ENCODE measurements at places on chromosomes 1 and 21. TPM values are rescaled to one million over a fixed set of nuclear protein-coding genes. Genes with fewer than 3 reads are reported as not detected.

OR2M2 gene
- total RNA-seq: not detected

- DNase-seq: peak; percentile 76
These were observed 90.8 kb downstream of the ZP4 start for GRCh38 chr1:237799762-237800474.

DNA sequence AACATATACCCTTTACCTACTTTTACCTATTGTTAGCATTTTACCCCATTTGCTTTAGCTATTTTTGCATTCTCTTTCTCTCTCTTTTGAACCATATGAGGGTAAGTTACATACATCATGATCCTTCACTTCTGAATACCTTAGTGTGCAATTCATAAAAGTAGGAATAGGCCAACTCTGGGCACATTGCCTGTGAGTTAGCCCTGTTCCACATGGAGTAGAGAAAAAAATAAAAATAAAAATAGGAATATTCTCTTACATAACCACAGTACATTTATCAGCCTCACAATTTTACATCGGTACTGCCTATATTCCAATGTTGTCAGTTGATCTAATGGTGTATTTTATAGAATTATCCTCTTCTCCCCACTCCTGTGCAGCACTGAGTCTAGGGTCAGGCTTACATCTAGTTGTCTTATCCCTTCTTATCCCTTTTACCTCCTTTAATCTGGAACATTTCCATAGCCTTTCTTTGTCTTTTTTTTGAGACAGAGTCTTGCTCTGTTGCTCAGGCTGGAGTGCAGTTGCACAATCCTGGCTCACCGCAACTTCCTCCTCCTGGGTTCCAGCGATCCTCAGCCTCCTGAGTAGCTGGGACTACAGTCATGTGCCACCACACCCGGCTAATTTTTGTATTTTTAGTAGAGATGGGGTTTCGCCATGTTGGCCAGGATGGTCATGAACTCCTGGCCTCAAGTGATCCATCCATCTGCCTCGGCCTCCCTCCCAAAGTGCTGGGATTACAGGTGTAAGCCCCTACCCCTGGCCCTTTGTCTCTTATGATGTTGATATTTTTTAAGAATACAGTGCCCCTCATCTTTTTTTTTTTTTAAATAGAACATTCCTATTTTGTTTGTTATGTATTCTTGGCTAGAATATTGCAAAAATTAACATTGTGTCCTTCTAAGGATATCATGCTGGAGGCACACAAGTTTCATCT, 11.1 kb upstream of the SLC30A1 start:
- DNase-seq: no peak

DNA sequence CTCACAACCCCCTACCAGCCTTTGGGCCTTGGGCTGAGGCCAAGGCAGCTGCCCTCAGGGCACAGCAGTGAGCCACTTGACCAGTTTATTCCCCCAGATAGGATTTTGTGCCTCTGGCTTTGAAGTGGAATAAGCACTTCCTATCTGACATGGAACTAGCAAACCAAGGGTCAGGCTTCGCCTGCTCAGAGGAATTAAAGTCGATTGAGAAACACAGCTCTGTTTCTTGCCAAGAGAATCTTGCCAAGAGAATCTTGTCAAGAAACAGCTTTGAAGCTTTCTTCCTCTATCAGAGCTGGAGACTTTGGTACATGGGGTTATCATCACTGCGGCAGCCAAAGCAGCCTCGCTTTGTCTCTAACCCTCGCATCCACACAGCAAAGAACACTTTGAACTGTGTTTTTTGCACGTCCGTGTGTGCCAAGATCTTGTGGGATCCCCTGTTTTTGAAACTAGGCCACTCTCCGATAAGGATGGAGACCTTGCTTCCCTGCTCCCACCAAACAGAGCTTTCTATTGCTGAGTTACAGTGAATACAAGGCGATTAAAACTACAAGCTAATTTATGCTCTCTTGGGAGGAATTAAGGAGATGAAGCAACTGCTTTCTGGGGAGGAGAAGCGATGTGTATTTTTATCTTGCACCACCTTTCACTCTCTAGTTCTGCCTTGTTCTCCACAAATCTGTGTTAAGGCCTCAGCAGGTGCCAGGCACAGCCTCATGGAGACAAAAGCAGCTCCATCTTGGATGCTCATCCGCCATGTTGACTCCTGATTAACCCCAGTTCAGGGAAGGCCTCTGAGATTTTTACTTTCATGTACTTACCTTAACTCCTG, 67.3 kb downstream of the RHOU start:
- DNase-seq: no peak

- DNase-seq: no peak
These were observed 53.1 kb downstream of the NMNAT2 start for GRCh38 chr1:183365093-183365492.

DNA sequence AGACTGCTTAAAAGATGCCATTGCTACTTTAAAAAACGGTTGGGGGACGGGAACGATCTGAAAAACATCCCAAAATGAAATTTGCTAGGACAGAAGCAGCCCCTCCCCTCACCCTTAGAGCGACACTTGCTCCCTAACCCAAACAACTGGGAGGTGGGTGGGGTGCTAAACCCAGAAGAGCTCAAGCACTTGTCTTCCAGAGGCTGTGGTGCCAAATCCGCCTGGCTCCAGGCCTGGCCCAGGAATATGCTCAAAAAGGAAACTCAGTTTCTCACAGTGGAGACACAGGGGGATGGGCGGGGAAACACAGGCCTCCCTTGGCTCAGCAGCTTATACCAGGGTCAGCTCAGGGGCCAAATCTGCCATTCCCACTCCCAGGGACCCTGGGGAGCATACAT, 644 bp upstream of the PBXIP1 start:
- no peak for DNase-seq

DNA sequence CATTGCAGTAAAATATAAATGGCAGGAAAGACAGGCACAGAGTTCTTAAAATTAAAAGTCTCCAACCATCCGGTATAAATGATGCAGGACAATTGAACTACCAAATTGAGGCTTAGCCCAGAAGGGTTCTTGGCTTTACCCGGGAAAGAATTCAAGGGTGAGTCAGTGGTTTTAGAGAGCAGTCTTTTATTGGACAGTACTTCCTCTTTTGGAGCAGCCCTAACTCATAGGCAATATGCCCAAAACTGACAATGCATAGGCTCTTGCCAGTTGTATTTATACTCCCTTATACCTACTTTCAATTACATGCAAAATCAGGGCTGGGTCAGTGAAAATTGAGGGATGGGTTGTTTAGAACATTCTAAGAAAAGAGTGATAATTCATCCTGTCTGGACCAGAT, 1628.9 kb upstream of the PRMT6 start:
- DNase-seq: no peak

FBLIM1 gene
- total RNA-seq: 0.24 TPM

GRCh38 chr1:197614916-197615692, 160.2 kb downstream of the DENND1B start:
- no peak for DNase-seq

IGSF3 gene
- total RNA-seq: 14.4 TPM

FYB2 gene
- total RNA-seq: not detected

GRCh38 chr1:28147264-28148094, 29.0 kb downstream of the PTAFR start:
- peak; percentile 32 for DNase-seq

KIRREL1 gene
- 0.22 TPM for total RNA-seq

DNA sequence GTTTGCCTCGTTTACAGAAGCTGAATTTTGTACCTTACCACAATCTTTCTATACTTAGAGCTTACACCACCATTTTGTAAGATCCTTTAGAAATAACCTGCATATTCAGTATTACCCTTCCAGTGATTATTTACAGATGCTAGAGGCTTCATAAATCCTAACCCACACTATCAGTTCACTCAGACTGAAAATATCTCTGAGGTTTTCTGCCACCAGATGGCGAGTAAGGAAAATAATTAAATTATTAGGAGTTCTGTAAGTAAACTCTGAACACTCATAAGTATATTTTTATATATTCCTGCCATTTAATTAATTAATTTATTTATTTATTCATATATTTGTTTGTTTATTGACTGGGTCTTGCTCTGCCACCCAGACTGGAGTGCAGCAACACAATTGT, 1635.2 kb downstream of the PLA2G4A start:
- no peak for DNase-seq

- DNase-seq: no peak
These were observed 613.0 kb downstream of the NPHP4 start for GRCh38 chr1:5379176-5379759.

DNA sequence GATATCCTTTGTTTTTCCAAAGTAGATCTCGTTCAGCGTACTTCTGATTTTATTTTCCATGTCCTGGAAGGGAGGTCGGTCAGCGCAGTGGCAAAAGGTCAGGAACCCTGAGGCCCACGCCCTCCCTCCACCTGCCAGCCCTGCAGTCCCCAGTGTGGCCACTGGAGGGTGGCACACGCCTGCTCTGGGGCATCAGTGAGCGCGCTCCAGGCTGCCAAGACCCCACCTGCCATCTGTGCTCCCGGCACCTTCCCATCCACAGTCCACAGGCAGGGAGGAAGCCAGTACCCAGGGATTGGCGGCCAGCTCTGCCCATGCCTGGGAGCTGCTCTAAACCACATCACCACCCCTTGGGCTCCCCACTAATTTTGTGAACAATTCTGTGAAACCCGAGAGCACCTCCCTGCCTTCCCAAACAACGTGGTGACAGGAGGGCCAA, 32.3 kb downstream of the SLC66A1 start:
- DNase-seq: peak; percentile 72

- DNase-seq: no peak
These were observed 15.0 kb upstream of the TEKT2 start for GRCh38 chr1:36068866-36069265.

SAMD11 gene
- 0.38 TPM for total RNA-seq

- DNase-seq: no peak
These were observed 7.2 kb downstream of the ZDHHC18 start for GRCh38 chr1:26833432-26834405.

DNA sequence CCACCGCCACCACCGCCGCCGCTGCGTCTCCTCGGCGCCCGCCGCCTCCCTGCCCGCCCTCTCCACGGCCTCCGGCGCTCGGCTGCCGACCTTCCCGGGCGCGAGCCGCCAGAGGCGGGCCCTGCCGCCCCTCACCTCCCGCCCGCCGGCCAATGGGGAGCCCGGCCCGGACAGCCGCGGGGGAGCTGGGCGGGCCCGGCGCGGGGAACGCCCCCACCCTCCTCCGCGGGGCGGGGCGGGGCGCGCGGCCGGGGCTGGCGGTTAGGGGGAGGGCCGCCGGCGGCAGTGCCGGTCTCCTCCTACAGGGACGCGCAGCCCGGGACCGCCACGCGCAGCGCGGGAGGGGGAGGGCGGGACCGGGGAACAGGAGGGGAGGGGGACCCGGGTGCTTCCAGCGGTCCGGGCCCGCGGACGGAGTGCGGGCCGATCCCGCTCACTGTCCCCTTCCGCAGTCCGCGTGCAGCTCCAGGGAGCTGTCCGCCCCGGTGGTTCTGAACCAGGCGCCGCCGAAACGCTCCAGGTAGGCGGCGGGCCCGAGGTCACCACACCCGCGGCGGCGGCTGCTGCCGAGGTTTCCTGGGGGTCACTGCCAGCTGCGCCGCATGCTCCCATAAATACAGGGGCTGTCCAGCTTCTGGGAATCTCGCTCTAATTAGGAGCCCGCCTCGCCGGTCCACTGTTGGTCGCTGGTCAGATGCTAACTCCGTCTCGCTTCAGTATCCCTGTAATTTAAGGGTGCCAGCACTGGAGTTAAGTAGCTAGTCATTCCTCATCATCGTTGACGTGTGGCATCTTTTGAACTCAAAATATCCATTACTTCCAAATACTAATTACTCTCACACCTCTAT, at the start of gene PGBD5:
TSS of gene PGBD5 (minus strand) at position 87 of the 848 bp plus-strand sequence. CDS start 404 bp downstream, outside the sequence.
- DNase-seq: peak; percentile 99

FOXD2 gene
- total RNA-seq: 0.86 TPM

TPR gene
- 157 TPM for total RNA-seq

AUNIP gene
- total RNA-seq: 30.9 TPM

GRCh38 chr1:65704318-65704717, 88.4 kb upstream of the PDE4B start:
- DNase-seq: no peak

DNA sequence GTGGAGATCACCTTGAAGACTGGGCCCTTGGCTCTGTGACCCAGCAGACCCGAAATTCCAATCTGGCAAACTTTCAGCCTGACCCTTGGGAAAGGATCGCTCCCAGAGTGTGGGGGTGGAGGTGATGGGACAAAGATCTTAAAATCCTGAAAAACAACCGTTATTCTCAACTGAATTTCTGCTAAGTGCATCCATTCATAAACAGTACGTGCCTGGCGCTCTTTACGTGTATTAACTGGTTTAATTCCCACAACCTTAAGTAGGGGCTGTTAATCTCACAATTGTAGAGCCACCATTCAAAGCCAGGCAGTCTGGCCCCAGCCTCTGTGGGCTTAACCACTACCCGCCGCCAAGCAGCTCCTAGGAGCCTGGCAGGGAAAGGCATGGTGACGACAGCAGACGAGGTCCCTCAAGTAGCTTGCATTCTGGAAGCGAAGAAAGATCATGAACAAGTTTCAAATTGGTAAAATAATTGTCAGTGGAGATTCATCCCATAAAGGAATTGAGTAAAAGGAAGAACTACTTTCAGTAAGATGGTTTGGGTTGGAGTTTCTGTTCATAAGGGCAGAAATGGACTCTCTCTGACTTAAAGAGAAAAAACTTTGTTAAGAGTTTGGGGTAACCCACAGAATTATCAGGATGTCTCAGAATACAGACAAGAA, 11.4 kb upstream of the RGS16 start:
- DNase-seq: no peak

DNA sequence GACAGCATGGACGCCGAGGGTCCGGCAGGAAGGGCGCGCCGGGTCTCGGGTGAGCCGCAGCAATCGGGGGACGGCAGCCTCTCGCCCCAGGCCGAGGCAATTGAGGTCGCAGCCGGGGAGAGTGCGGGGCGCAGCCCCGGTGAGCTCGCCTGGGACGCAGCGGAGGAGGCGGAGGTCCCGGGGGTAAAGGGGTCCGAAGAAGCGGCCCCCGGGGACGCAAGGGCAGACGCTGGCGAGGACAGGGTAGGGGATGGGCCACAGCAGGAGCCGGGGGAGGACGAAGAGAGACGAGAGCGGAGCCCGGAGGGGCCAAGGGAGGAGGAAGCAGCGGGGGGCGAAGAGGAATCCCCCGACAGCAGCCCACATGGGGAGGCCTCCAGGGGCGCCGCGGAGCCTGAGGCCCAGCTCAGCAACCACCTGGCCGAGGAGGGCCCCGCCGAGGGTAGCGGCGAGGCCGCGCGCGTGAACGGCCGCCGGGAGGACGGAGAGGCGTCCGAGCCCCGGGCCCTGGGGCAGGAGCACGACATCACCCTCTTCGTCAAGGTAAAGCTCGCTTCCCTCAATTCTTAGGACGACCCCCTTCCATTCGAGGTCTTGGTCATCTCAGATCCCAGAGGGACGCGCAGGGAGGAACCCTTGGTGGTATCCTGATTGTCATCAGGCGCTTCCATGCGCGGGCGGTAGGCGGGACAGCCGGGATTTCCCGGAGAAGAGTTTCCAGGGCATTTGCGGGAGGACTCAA, 1.6 kb downstream of the CLIC6 start:
- no peak for DNase-seq

GRCh38 chr1:59046730-59047157, 250.2 kb upstream of the FGGY start:
- DNase-seq: no peak

DNA sequence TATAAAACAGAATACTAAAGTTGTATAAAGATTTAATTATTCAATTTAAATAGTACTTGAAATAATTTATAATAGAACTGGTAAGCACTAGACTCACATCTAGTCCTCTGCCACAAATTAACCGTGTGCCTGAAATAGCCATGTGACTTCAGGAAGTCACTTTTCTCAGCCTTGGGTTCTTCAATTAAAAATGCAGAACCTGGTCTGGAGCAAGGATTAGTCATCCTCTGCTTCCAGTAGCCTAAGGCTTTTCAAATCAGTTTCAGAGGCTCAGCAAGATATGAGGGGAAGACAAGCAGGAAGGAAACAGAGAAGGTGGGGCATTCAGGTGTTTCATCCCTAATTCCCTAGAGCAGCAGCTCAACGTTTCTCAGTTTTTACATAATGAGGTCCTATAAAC, 23.0 kb downstream of the DPH5 start:
- no peak for DNase-seq

- DNase-seq: no peak
These were observed 14.0 kb downstream of the ZNF496 start for GRCh38 chr1:247317702-247318101.
